A549 treated with ZK216348 at 1 μM for 4 hours (cell line): ENCODE measurements at places on chromosomes 11 and 22. TPM values are rescaled to one million over a fixed set of nuclear protein-coding genes. Genes with fewer than 3 reads are reported as not detected.

Gene NLRP14
- total RNA-seq, result not detected in 5 replicates

Gene SLC22A9
- not detected in 5 replicates for total RNA-seq

Gene CALCA
- total RNA-seq, result 0.22 to 0.35 TPM in 2 of 5 replicates, not detected in the others

Gene C11orf16
- total RNA-seq, result not detected in 5 replicates

Gene TEX12
- not detected in 5 replicates for total RNA-seq

Gene CCDC81
- 0.17 to 0.29 TPM (median 0.28 TPM) in 4 of 5 replicates, not detected in the other for total RNA-seq
